ENCODE measurements at places on chromosomes 5 and 9.

DNA sequence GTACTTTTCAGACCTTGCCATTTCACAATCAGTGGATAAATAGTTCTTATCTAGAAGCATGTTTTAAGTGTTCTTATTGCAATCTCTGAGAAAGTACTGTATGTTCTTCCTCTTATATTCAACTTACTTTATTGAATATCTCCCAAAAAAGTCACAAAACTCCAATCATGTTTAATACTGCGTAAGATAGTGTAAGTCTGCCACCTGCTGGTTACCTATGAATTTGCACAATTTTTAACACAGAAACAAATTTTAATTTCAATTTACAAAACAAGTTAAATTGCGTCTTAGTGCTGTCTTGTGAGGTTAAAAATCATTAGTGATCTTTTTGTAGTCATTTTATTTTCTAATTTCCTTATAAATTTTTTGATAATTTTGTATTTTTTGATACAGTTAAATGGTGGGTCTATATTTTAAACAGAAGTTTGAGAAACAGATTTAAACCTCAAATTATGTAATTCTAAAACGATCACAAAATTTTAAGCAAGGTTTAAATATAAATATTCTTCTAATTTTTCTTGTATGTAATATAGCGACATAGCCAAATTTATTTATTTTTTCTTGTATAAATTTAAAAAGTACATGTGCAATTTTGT lies 115.8 kb downstream of the EMB start:
- no peak for ATAC-seq

DNA sequence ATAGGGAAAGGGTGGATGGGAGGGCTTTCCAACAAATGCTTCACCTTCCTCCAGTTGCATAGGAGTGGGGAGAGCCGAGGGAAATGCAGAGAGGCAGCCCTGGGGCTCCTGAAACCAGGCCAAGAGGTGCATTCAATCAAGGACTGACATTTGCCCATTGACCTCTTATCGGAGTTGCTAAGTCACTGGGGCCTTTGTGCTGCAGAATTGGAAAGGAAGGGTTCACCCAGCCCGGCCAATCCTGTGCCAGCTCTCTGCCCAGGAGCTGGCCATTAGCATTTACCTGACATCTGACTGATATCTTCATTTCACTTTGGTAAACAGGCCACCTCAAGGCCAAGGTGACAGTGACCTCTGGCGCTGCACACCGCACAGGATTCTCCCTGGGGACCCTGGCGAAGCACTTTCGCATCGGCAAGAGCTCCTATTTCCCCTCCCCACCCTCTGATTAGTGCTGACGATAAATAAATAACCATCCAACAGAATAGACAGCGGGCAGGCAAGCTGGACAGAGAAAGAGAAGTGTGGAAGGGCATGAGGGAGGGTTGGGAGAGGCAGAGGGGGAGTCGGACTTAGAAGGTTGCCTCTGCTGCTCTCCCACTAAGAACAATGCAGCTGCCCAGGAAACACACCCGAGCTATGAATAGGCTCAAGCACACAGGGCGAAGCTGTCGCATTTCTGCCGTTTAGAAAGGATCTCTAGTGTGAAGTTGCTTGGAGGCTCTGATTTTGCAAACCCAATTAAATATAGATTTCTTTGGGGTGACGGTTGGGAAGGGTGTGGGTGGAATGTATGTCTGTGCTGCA lies 57.0 kb upstream of the BOD1 start:
- ATAC-seq, result no peak

GRCh38 chr5:35780236-35780635 lies 76.5 kb upstream of the IL7R start:
- no peak for ATAC-seq

DNA sequence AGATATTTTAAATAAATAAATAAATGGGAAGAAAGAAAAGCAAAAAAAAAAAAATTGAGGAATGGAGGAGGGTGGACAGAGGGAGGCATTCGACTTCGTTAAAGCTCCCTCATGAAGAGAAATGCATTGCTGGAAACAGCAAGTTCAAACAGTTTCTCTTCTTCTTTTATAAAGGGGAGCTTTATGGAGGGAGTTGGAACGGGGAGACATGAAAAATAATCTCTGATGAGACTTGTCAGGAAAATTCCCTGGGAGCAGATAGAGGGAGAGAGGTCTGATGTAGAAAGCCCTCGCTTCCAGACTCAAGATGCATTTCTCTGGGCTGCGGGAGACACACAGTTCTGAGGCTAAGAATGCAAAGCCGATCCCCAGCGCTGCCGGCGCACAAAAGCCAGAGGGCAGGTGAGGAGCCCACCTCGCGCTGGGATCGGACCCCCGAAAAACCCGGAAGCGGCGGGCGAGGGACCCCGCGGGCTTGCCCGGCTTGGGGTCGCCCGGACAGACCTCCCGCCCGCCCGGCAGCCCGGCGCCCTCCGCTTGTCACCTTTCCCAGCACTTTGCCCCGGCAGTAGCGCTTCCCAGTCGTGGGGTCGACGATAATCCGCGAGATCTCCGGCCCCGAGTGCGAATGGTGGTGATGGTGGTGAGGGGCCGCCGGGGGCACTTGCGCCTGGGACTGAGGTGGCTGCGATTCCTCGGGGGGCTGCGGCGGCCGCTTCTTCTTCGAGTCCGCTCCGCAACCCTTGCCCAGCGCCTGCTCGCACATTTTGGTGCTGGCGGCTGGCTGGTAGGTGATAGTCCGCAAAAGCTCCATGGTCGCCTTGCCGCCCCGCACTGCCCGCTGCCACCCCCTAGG lies 512 bp downstream of the PLK2 start:
- peak; percentile 0 for ATAC-seq

GRCh38 chr9:2096376-2096970 lies 81.3 kb downstream of the SMARCA2 start:
- ATAC-seq, result no peak

GRCh38 chr9:86410281-86410680 lies 56.1 kb upstream of the TUT7 start:
- no peak for ATAC-seq

DNA sequence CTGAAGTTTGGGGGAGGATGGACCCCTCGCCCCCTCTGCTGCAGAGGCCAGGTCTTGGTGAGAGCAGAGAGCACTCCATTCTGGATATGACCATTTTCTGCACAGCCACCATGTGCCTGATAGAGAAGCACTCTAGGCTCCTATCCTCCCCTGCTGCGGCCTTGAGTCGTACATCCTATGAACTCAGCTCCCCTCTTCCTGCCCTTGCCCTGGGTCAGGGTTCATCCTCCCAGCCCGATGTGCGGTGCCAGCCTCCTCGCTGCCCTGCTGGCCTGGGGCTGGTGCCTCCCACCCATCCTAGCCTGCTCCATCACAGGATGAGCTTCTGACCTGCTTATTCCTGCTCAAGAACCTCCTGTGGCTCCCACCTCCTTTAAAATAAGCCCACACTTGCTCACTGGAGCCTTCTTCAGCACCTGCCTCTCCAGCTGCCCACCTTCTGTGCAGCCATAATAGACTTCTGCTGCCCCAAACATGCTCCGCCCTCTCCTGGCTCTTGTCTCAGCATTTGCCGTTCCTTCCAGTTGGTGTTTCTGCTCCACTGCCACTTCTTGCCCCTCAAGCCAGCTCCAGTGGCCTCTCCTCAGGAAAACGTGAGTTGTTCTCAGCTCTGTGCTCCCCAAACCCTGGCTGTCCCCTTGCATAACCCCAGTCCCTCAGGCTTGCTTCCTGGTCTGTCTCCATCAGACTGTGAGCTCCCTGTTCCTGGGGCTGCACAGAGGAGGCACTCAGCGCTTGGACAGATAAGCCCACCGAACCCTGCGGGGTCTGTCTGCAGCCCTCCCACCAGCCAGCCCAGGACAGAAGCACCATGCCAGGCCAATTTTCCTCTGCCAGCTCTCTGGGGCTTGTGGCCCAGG lies 22.3 kb upstream of the TTLL11 start:
- no peak for ATAC-seq

DNA sequence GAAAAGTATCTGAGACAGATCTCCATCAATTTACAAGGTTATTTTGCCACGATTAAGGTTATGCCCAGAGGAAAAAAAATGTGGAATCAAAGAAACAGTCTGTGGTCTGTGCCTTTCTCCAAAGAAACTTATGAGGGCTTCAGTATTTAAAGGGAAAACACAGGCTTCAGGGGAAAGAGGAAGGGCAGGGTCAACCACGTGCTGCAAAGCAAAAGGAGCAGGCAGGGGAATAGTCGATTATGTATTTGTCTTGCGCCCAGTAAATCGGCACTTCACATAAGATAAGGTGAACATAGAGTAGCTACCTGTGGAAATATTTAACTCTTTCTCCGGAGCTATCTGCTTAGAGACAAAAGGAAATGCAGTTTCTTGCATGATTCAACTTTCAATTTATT lies 343.7 kb downstream of the RAB3C start:
- ATAC-seq, result no peak

DNA sequence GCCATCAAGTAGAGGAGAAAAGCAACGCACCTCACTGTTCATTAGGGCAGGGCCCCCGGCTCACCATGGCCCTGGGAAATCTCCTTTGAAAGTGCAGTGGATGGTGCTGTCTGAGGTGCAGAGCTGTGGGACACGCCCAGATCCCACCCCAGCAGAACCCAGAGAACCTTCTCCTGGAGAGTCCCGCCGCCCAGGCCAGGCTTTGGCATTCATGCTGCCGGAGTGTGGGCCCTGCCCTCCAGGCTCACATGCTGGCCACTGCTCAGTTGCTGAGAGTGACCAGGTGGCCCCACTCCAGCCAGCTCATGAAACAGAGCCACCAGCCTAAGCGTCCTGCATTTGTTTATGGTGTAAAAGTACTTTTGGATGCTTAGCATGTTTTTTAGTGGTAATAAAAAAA lies 23.8 kb upstream of the LRRC14B start:
- no peak for ATAC-seq

DNA sequence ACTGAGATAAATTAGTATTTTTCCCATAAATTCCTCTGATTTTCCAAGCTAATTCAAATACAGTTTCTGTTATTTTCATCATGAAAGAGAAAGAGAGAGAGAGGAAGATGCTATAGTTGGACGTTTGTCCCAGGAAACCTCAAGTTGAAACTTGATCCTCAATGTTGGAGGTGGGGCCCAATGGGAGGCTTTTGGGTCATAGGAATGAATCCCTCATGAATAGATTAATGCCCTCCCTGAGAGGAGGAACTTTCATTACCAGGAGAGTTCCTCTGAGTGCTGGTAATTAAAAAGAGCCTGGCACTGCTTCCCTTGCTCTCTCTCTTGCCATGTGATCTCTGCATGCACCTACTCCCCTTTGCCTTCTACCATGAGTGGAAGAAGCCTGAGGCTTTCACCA lies 189.9 kb upstream of the SMC2 start:
- ATAC-seq, result no peak

GRCh38 chr5:159043590-159043989 lies 56.1 kb downstream of the EBF1 start:
- no peak for ATAC-seq

GRCh38 chr5:149285153-149285552 lies 13.5 kb downstream of the AFAP1L1 start:
- no peak for ATAC-seq

DNA sequence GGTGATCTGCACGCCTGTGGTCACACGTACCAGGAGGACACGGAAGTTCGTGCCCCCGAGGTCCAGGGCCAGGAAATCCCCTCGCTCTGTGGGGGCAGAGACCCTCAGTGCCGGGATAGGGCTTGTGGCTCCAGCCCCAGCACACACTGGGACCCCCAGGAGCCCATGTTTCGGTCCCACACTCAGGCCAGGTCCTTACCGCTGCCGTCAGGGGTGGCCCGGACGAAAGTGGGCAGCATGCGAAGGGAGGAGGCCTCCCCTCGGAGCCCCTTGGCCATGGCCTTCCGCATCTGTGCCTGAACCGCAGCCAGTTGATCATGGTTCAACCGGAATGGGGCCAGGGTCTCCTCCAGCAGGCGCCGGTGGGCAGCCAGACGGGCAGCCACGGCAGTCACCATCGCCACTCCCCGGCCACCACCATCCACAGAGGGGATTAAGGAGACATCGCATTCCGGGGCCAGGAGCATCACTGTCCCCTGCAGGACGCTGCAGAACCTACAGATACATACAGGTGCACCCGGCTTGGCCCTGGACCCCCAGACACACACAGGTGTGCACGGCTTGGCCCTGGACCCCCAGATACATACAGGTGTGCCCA lies 11.8 kb downstream of the HK3 start:
- no peak for ATAC-seq

- ATAC-seq, result no peak
Measured at GRCh38 chr5:34517249-34517648, 138.9 kb upstream of the RAI14 start.

- no peak for ATAC-seq
Measured at GRCh38 chr5:122465994-122466393, 154.0 kb downstream of the SNCAIP start.

- no peak for ATAC-seq
Measured at GRCh38 chr5:157608972-157609565, 33.5 kb upstream of the ADAM19 start.

- ATAC-seq, result no peak
Measured at GRCh38 chr5:116308391-116308790, 223.6 kb downstream of the COMMD10 start.

DNA sequence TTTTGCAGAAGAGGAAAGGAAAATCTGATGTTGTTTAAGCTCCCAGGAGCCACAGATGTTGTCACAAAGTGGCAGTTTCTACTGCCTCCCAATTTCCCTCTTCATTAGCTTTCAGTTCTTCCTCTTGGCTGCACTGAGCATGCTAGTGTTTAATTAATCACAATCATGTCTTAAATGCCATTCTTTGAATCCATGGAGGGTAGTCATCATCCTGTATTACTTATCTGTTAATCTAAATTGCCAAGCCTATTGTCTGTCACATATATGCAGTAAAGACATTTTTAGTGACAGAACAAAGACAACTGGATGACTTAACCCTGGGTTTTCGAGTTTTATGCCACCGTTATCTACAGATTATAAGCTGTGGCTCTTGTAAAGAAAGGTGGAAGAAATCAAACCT lies 14.7 kb downstream of the KLHL9 start:
- peak; percentile 31 for ATAC-seq

- peak; percentile 64 for ATAC-seq
Measured at GRCh38 chr9:136974817-136975535, 2.3 kb upstream of the PTGDS start.

DNA sequence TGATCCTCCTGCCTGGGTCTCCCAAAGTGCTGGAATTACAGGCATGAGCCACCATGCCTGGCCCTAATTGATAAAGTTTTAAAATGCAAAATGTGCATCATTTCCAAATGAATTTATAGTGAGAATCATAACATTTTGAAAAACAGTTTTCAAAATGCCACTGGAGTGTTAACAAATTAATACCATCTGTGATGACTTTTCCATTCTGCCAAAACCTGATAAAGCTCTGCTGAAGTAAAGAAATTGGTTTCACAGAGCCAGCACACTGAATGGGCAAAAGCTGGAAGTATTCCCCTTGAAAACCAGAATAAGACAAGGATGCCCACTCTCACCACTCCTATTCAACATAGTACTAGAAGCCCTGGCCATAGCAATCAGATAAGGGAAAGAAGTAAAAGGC lies 89.6 kb downstream of the MUSK start:
- ATAC-seq, result no peak
